Thyroid gland (tissue), 4 donors: ENCODE measurements at places on chromosomes 7 and 10. TPM values are rescaled to one million over a fixed set of nuclear protein-coding genes. Genes with fewer than 3 reads are reported as not detected.

DNA sequence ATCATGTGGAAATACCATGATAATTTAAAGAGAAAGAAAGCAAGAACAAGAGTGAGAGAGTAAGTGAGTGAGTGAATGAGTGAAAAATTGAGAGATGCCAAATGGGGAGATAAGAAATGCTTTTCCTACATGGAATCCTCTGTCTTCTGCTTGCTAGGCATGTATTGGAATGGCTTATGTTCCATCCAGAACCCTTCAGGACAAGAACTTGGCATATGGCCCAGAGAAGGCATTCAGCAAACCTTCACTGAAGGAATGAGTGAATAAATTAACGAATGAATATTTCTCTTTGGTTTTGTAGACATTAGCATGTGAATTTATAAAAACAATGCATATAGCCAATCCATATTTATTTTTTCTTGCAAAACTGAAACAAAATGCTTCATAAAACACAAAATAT, 162.2 kb downstream of the LRRTM3 start:
- no peak for DNase-seq

DNA sequence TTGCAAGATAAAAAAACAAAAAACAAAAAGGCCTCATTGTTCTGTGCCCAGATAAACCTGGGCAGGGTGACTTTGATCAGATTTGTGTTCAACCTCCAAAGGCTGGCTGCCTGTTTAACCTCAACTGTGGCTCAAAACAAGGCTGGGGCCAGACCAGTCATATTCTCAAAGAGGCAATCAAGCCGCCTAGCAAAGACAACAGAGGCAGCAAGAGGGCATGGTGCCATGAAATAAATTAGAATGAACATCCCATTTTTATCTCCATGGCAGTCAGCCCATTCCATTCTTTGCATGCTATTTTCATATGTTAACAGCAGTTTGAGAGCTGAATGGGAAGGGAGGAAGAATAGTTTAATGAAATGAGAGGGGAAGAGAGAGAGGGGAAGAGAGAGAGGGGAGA, 1150.3 kb downstream of the TYW1 start:
- no peak for DNase-seq

DNA sequence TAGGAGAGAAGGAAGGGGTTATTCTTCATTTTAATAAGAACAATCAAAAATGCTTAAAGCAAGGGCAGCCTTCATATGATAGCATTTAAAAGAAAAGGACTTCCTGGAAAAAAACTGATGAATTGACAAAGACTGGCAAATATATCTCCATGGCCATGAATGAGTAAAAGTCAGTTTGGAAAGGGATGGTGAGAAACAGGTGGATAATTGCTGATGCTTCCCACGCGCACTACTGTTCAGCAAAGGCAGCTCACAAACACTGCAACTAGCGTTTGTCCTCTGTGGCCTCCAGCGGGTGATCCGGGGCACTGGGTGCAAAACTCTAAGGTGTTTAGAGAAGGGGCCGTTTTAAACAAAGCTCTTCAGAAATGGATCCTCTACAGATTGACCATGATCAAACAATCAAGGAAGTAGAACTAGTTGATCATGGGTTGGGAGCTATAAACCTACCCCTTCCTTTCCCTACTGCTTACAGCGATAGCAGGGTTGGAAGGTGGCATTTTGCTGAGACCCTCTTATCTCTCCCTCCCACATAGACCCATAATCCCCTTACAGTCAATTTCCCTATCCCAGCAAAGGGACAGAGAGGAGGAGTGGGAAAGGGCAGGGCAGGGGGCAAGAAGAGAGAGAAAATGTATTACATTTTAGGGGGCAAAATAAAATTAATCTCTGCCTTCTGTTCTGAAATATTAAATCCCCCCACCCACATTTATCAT, 53.8 kb downstream of the SMURF1 start:
- no peak for DNase-seq

DNA sequence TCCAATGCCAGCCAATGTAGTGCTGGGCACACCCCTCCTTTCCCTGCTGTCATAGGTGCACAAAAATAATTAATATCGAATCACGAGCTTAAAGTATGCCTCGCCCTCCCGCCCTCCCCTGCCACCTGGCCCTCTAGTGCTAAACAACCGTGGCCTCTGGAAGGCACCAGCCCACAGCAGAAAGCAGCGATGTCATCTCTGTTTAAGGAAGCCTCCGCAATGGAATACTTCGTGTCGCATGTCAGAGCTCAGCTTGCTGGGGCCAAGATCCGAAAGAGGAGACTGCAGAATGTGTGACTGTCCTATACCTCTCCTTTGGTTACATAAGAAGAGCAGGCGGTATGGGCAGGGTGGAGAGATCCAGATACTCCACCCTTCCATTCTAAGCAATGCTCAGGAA, 71.5 kb downstream of the RHOBTB1 start:
- no peak for DNase-seq

GRCh38 chr10:28169525-28169924, 133.3 kb downstream of the MPP7 start:
- DNase-seq, result no peak

- DNase-seq, result no peak
These were observed 87.9 kb upstream of the RNF148 start for GRCh38 chr7:122790591-122790990.

Gene ZWINT
- 3.5 TPM for total RNA-seq

Gene CCDC146
- total RNA-seq, result 43.8 TPM

Gene AMPH
- 8.9 TPM for total RNA-seq

Gene AKR1E2
- 18.5 TPM for total RNA-seq

Gene NXPH1
- not detected for total RNA-seq
